Ammon's horn (tissue), 1 donor: ENCODE measurements at places on chromosomes 6 and 20.

GRCh38 chr6:6645261-6645917 is 56.9 kb downstream of the LY86 start:
- DNase-seq: no peak

GRCh38 chr20:36604952-36605398 is 604 bp upstream of the RAB5IF start:
- peak; percentile 43 for DNase-seq

- no peak for DNase-seq
These were observed 599.1 kb downstream of the QKI start for GRCh38 chr6:164013480-164014208.

DNA sequence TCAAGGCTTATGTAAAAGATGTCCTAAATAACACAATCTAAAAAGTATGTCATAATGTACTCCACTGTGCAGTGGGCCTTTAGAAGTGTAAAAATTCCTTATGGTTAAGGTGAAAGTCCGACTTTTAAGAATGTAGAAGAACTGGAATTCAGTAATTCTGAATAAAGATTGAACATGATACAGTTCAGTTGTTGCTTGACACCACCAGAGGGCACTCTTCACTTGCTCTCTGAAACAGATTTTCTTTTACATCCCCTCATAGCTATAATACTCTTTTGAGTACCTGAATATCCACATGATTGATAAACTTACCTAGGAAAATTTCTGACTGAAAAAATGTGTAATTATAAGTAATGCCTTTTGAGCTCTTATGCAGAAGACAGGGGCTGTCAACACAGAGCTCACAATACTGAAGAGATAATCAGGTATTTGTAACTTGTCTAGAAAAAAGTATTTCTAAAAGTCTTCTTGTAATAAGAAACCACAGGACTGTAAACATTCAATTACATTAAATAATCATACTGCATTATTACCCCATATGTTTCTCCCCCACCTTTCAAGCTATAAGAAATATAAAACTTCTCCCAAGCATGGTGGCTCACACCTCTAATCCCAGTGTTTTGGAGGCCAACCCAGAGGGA is 92.1 kb downstream of the POPDC3 start:
- DNase-seq: peak; percentile 81

DNA sequence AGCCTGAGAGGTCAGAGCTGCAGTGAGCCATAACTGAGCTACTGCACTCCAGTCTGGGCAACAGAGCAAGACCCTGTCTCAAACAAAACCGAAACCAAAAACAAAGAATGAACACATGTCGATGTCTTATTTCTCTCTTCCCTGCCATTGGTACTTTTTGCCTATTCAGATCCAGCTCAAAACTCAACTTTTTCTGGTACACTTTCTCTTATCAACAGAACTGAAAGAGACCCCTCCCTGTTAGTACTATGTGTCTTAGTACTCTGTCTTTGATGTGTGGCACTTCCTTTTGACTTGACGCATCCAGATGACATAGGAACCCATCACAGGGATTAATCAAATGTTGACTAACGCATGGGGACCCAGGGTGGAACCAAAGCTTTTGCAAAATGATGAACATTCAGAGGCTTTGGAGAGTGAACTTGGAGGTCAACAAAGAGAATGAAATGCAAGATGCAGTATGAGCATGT is 44.8 kb downstream of the AKAP12 start:
- DNase-seq: no peak

GRCh38 chr6:110858562-110859214 is 15.9 kb upstream of the AMD1 start:
- DNase-seq: no peak

DNA sequence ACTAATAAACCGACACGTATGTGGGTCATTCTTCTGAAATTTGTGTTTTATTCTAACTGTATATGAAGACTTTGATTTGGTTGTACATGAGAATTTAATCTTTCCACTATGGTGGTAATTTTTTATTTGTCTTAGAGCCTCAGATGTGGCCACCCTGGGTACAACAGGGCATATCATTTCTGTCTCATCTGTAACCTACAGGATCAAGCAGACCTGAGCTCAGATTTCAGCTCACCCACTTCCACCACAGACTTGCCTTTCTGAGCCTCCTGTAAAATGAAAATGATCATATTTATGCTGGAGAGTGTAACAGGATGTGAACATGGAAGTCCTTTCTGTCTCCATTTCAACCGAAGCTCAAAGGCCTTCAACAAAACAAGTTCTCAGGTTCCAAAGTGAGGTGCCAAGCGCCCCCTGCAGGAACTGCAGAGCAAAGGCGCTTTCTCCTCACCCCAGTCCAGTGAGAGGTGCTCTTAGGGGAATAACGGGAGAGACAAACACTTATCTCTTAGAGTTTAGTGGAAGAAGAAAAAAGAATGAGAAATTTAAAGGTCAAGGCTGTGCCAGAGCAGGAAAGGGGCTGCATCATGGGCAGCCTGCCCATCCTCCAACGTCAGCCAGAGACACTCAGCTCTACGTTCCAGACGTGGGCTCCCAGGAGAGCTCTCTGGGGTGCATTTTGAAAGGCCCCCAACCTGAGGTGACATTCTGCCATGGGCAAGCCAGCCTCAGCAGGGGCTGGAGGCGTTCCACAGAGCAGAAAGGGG is 23.0 kb upstream of the CD24 start:
- DNase-seq: peak; percentile 38

DNA sequence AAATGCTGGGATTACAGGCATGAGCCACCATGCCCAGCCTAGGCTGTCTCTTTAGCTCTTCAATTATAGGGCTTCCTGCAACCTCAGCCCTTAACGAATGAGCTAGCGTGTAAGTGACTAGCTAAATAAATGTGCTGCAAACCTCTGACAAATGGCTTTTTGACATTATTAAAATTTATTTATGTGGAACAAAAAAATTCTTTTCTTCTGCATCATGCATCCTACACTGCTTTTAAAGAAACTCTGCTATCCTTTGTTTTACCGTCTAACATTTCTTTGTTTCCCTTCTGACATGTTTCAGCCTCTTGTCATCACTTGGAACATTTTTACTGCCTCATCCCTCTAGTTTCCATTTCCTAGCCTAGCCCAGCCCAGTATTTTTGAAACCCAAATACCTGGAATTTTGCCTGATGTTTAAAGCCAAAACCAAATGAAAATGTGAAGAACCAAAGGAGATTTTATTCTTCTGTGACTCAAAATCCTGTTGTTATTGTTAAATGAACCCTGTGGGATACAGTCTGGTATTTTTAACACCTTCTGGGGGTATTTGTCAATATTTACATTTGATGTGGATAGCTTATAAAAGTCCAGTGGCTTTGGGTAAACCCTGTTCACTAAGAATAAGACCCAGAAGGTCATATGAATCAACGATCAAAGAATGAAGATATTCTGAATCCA is 9.5 kb downstream of the NT5E start:
- DNase-seq: no peak

DNA sequence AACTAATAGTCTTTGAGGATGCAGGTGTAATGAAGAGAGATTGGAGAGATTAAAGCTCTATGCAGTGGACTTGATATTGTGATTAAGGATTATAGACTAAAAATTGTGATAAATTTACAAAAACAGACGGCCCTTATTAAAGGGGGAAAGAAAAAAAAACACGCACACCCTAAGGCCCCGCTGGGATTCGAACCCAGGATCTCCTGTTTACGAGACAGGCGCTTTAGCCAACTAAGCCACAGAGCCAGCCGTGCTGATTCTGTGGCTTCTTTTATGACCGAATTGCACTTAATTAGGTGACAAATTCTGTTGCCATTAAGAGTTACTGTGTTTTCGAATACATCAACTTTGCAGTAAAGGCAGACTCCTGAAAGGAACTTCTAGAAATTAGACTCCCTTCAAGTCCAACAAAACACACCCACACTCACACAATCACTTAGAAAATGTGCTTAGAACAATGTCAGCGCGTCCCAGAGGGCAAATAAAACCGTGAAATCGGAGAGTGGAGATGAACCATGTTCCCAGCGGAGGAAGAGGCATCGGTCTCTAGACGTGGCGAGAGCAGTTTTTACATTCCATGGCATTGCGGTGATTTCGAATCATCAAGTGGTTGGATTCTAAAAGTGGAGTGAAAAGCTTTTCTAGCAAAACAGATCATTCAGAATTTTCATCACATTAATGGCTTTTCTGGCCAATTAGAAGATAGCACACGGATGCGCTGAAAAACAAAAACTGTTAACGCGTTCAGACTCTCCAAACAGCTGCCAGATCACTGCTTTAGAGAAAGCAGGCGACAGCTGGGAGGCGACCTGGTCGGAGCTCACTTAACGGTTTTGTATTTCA is 122.6 kb downstream of the GPX5 start:
- DNase-seq: peak; percentile 71

GRCh38 chr20:41152108-41152757 is 14.9 kb downstream of the PLCG1 start:
- DNase-seq: no peak

- peak; percentile 81 for DNase-seq
These were observed 368.9 kb downstream of the LAMA2 start for GRCh38 chr6:129251669-129252376.

DNA sequence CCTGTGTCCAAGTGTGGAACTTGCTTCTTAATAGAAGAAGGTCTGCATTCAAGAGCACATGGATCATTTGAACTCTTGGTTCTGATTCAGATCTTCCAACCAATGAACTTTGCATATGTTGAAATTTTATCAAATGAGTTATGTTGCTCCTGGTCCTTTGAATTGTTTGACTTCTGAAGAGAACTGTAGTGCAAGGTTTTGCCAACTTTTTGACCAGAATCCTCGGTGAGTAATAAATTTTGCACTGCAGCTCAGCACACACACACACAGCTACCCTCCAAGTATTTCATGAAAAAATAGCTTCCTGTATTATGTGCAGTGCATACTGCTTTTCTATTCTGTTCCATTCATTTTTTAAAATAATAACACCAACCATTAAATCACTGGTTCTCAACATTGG is 67.5 kb downstream of the BFSP1 start:
- DNase-seq: no peak

DNA sequence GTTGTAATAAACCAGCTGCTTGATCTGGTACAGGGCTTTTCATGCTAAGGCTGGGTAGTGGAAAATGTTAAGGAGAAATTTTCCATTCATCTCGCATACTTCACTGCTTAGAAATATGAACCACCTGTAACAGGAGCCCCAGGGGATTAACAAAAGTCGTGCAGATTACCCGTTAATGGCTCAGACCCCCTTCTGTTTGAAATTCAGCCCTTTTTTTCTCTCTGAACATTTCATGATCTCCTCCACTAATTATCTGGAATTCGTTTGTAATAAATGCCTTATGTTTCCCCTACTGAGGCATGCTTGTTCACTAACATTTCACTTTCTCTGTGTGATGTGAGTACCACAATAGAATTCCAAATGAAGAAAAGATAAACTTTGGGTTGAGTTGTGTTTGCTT is 336.4 kb upstream of the HSF2 start:
- no peak for DNase-seq

DNA sequence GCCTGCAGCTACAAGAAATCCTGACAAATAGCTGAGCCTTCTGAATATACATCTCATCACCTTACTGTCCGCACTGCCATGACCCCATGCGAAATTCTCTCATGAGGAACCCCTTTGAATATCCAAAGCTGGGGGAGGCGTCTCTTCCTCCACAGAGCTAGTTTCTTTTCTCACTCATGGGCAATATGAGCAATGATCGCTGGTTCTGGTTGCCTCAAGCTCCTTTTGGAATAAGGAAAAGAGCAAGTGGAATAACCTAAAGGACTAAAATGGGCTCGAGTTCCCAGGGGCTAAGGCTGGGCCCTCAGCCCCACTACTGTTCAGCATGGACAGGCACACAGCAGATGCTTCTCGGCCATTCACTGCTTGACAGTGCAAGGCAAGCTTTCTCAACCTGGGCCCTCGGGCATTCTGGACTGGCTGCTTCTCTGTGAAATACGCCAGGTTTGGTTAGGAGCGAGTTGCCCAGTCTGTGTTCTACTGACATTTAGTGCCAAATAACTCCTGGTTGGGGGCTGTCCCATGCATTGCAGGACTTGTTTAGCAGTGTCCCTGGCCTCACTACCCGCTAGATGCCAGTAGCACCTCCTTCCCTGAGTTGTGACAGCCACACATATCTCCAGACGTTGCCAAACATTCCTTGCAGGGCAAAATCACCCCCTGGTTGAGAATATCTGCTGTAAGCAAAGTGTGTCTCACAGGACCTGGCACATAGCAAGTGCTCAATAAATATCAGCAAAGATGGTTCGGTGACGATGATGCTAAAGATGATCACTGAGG is 156.8 kb downstream of the CEBPB start:
- DNase-seq: no peak

DNA sequence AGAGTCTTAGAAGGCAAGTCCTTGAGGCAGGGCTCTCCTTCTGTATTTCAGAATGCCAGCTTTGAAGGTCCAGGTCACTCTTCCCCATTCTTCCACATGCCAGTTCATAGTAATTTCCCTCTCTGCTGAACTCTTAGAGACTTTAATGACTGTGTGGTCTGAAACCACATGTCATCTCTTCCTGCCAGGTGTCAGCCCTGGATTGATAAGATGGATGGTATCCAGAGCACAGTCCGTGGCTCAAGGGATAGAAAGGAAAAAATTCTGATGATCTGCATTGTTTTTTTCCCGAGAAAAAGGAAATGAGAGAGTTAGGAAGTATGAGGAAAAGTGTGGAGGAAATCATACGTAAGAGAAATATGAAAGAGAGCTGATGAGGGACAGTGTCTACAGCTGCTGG is 250.9 kb downstream of the TPBG start:
- no peak for DNase-seq

DNA sequence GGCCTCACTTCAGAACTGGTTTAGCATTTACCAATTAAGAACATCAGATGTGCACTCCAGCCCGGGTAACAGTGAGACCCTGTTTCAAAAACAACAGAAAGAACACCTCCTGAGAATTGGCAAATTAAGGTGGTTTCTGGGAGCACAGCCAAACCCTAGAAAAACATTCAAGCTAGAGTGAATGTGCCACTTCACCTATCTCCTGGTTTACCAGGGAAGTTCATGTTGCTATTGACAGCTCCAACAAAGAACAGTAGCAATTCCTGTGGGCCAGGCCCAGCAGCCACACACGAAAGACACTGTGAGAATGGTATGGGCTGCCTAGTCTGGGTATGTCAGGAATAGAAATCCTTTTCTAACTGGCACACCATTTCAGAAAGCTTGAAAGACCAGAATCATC is 4.9 kb downstream of the POLR1C start:
- no peak for DNase-seq

- DNase-seq: no peak
These were observed 15.2 kb downstream of the VNN2 start for GRCh38 chr6:132742495-132742894.

GRCh38 chr6:31559958-31560696 is 12.0 kb upstream of the LTA start:
- DNase-seq: peak; percentile 63

DNA sequence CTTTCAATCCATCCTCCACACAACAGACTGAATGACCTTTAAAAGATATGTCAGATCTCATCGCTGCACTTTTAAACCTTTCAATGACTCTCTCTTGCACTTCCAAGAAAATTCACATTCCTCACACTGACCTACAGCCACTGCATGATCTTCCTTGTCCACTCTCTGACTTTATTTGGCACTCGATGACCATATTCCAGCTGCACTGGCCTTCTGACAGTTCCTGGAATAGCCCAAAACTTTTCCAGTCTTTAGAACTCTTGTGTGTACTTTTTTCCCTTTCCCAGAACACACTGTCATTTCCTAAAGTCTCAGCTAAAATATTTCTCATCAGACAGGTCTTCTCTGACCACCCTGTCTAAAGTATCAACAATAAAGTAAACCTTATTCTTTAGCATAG is 174.6 kb downstream of the ADGRG6 start:
- no peak for DNase-seq
